Choroid plexus epithelial cell (primary cell): ENCODE measurements at places on chromosomes 12 and 14.

DNA sequence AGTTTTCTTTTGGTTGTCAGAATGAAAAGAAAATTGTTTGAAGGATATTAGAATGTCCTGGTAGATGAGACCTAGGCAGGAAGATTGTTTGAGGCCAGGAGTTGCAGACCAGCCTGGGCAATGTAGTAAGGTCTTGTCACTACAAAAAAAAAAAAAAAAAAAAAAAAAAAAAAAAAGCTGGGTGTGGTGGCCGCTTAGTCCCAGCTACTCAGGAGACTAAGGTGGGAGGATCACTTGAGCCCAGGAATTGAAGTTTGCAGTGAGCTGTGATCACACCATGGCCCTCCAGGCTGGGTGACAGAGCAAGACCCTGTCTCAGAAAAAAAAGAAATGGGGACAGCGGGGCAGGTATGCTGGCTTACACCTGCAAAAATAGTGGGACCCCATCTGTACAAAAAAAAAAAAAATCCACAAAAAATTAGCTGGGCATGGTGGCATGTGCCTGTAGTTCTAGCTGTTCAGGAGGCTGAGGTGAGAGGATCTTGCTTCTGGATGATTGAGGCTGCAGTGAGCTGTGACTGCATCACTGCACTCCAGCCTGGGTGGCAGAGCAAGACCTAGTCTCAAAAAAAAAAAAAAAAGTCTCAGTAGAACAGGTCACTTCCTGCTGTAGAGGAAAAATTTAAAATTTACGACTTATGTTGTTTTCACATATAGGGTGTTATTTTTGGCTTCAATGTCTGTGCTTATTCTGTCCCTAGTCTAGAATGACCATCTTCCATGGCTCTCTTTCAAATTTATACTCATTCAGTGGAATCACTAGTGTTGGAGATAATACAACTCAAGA, 70.7 kb downstream of the PPHLN1 start:
- DNase-seq: no peak

DNA sequence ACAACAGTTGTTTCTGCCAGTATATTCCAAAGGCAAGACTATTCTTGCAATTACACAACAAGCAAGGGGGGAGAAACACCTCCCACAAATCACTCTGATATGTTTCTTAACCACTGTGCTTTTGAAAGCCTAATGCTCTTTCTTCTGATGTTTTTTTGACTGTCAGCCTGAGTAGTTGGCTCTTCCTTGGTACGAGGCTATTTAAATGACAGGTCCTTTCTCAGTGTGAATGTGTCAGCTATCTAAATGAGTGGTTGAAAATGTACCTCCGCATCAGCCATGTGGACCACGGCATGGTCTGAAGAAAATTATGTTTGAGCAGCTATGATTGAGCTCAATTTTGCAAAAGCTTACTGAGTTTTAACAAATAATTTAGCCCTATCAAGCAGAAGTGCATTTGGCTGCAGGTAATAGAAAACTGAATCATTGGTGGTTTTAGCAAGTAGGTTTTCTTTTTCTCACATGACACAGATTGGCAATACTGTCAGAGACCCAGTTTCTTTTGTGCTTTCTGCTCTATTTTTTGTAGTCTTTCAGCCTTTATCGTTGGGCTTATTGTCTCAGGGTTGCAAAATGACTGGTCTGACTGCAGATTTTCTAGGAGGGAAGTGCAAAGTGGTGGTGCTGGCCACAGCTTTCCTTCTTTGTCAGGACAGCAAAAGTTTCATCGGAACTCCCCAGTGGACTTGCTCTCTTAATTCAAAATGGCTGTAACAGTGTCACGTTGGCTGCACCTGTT, 162.8 kb downstream of the RGS6 start:
- no peak for DNase-seq

DNA sequence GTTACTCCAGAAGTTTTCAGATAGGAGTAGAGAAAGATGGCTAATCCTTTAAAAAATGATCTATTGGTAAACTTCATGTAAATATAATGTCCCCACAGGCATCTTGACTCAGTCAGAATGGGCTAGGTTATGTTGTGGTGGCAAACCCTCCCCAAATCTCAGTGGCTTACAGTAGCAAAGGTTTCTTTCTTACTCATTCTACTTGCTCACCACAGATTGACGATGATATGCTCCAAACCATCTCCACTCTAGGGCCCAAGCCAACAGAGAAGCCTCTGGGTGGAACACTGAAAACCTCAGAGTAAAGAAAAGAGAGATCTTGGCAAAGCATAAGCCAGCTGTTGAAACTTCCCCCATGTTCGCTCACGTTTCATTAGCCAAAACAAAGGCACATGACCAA, 146.4 kb downstream of the EMP1 start:
- DNase-seq: no peak

- no peak for DNase-seq
Observed at GRCh38 chr12:31599053-31599452, 8.1 kb upstream of the DENND5B start.
